Activated CD4-positive, alpha-beta T cell treated with anti-CD3 and anti-CD28 coated beads for 36 hours (primary cell): ENCODE measurements at places on chromosomes 3 and 15. TPM values are rescaled to one million over a fixed set of nuclear protein-coding genes. Genes with fewer than 3 reads are reported as not detected.

Gene TBC1D2B
- total RNA-seq, result 49.3 TPM

- no peak overlapping the region for H3K27ac ChIP-seq
- no peak overlapping the region for H3K4me3 ChIP-seq
- no peaks in the 10 kb centered on the region for H3K27me3 ChIP-seq
- peak; percentile 31 for DNase-seq
- peaks cover 22% of the 10 kb centered on the region for H3K4me1 ChIP-seq
These were observed 16.8 kb upstream of the CRBN start for GRCh38 chr3:3196148-3196861.

- no peaks in the 10 kb centered on the region for H3K27me3 ChIP-seq
- DNase-seq, result no peak
- no peak overlapping the region for H3K27ac ChIP-seq
- no peaks in the 10 kb centered on the region for H3K36me3 ChIP-seq
- H3K4me3 ChIP-seq, result no peak overlapping the region
These were observed 27.1 kb upstream of the GALNT15 start for GRCh38 chr3:16147220-16147994.

DNA sequence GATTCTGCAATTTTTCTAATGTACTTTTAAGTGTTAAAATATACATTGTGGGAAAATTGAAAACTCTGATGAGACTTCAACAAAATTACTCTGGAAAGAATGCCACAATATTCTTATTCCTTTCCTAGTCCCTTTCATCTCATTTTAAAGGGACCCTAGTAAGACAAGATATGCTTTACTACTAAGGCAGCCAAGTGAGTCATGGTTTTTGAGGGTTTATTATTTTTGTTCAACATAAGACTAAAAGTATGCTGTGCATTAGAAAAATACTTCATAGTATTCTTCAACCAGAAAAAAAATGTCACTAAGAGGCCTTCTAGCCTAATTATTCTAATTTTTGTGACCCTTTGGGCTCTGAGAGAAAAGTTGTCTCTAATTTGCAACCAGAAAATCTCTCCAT lies 7.4 kb downstream of the IL12A start:
- no peaks in the 10 kb centered on the region for H3K4me1 ChIP-seq
- no peaks in the 10 kb centered on the region for H3K36me3 ChIP-seq
- H3K4me3 ChIP-seq, result no peak overlapping the region
- DNase-seq, result no peak
- H3K27ac ChIP-seq, result no peak overlapping the region

DNA sequence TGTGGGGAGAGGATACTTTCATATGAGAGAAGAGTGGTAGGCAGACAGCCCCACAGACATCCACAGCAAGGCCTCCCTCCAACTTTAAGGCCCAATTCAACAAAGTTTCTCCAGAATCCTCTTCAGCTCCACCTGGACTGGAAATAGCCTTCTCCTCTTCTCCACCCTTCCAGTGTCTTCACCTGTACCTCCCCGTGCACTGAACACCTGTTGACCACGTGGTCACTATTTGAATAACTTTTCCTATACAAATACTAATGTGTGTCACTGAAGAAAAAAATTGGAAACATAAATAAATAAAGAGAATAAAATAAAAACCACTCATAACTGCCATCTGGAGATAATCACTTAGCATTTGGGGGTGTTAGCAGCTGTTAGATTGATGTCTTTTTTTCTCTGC lies 52.9 kb downstream of the CCNL1 start:
- no peak for DNase-seq
- no peaks in the 10 kb centered on the region for H3K36me3 ChIP-seq
- H3K4me1 ChIP-seq, result peaks cover 30% of the 10 kb centered on the region
- no peak overlapping the region for H3K4me3 ChIP-seq
- H3K27ac ChIP-seq, result no peak overlapping the region

DNA sequence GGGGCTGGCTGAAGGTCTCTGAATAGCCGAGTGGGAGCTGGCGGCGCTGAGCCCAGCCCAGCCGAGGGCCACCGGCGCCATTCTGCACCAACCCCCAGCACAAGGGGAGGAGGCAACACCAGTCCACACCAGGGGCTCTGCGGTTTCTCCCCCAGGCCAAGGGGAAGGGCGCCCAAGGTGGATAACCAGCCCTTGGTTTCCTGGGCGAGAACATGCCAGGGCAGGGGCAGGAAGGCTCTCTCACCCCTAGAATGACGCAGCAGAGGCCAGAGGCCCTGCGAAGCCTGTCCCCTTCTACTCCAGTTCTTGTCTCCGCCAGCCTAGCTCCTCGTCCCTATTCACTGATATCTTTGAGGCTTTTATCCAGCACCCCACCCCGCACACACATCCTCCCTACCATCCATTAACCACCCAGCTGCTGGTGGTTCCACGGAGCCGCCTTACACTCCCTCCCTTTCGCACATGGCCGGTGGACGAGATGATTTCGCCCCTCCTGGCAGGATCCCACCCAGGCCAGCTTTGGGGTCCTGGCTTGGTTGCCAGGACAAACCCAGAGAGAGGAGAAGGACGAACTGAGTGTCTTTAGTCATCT lies 1.3 kb downstream of the RBPMS2 start:
- no peaks in the 10 kb centered on the region for H3K36me3 ChIP-seq
- peak overlapping the region; percentile 44 for H3K4me3 ChIP-seq

DNA sequence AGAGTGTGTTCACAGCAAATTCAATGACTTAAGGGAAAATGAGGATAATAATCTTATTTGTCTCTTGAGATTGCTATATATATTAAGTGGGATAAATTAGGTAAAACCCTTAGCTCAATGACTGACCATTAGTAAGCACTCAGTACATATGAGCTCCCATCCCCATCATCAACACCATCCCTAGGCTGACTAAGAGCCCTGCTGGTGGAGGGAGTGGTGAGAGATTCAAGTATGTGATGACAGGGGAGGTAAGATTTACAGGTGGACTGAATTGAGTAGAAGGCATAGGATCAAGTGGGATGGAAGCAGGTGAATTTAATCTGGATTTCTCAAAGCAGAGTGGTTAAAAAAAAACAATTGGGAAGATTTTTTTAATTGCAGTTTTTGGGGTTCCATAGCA lies 21.0 kb upstream of the LRRN1 start:
- H3K27ac ChIP-seq, result no peak overlapping the region
- no peak overlapping the region for H3K4me3 ChIP-seq
- no peaks in the 10 kb centered on the region for H3K36me3 ChIP-seq
